ENCODE measurements at places on chromosomes 7 and 10.

GRCh38 chr10:43628956-43629355 is 19.7 kb downstream of the ZNF32 start:
- DNase-seq: no peak

DNA sequence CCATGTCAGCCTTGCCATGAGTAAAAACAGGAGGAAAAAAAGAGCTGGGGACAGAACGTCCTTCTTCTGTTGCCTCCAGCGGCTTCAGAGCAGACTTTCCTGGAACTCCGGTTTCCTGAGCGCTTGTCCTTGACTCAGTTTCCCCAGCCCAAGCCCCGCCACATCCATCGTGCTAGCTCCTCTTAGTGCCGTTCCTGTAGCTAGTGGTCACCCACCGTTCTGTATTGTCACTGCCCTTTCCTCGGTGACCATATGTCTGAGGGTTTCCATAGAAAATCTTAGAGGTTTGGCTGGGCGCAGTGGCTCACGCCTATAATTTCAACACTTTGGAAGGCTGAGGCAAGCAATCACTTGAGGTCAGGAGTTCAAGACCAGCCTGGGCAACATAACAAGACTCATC is 100.1 kb downstream of the CUX1 start:
- DNase-seq: no peak

GRCh38 chr7:87934699-87935383 is 790 bp downstream of the ADAM22 start:
- DNase-seq: peak; percentile 19

DNA sequence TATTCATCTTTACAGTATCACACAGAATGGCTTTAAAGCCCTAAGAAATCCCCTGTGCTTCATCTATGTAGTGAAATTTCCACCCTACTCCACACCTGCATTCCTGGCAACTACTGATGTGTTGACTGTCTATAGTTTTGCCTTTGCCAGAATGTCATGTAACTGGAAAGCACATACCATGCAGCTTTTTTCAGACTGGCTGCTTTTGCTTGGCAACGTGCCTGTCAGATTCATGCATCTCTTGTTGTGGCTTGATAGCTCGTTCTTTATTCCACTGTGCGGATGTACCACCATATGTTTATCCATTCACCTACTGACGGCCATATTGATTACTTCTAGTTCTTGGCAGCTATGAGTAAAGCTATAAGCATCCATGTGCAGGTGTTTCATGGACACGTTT is 30.6 kb downstream of the RBM17 start:
- DNase-seq: no peak

- peak; percentile 5 for DNase-seq
Measured at GRCh38 chr10:4514445-4515108, 311.4 kb upstream of the AKR1E2 start.

GRCh38 chr7:111529507-111530355 is 32.6 kb downstream of the IMMP2L start:
- no peak for DNase-seq
